ENCODE measurements at places on chromosomes 12 and 14. TPM values are rescaled to one million over a fixed set of nuclear protein-coding genes. Genes with fewer than 3 reads are reported as not detected.

The DCAF4 gene
- total RNA-seq: 6.7 TPM

The ACSM4 gene
- not detected for total RNA-seq

The IQSEC3 gene
- 0.73 TPM for total RNA-seq

The CALM1 gene
- 371 TPM for total RNA-seq

DNA sequence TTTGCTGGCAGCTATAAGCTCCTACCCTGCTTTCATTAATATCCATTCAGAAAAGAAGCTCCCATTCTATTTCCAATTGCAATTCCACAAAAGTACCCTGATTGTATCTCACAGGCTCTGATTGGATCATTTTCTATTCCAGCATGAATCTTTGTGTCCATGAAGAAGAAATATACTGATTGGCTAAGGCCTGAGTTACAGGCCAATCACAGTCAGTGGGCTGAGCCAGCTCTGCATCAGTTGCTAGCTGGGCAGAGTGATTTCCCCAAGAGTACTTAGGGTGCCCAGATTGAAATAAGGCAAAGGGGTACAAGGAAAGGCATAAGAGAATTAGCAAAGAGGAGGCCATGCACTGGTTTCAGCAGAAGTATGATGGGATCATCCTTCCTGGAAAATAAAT, 14.4 kb downstream of the ART4 start:
- no peak for DNase-seq

DNA sequence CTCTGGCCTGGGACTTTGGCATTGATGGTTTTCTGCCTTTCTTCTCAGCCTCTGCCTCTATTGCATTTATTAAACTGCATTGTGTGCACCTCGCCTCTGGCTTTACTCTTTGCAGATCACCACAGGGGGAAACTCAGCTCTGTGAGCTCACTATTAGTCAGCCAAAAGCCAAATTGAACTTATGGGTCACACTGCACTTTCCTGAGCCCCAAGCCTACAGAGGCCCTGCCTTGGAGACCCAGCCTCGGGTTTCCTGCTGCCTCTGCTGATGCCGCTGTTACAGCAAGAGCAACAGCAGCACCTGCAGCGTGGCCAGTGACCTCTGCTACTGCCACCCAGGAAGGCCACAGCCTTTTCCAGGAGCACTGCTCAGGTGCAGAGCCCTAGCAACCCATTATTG, 122.5 kb downstream of the DAD1 start:
- no peak for DNase-seq

DNA sequence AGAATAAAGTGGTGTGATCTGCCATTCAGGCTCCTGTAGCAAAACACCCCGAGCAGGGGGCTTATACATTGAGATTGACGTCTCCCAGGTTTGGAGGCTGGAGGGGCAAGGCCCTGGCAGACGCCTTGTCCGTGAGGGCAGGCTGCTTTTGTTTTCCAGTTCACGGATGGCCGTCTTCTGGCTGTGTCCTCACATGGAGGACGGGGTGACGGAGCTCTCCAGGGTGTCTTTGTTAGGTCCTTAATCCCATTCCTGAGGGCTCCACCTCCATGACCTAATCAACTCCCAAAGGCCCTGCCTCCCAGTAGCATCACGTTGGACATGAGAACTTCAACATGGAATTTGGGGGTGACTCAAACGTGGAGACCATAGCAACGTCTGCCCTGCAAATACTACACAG, 147.7 kb downstream of the KIF26A start:
- DNase-seq: no peak

- no peak for DNase-seq
Observed at GRCh38 chr12:53179687-53180219, 769 bp upstream of the ZNF740 start.

DNA sequence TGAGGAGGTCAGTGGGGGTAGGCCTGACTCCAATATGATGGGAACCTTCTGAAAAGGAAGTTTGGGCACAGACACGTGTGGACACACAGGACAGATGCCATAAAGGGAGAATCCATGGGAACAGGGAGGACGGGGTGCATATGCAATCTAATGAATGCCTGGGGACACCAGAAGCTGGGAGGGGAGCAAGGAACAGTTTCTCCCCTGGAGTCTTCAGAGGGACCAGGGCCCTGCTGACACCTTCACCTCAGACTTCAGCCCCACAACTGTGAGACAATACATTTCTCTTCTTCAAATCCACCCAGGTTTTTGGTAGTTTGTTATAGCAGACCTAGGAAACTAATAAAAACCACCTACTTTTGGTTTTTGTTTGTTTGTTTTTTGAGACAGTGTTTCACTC, 35.2 kb upstream of the CLIP1 start:
- no peak for DNase-seq

- DNase-seq: peak; percentile 10
Observed at GRCh38 chr14:59997449-59997848, 77.5 kb downstream of the LRRC9 start.

Data from stomach (tissue), 19 donors.